Stimulated activated CD4-positive, alpha-beta T cell treated with anti-CD3 and anti-CD28 coated beads, Interleukin-12 subunit alpha, Interleukin-12 subunit beta, amount 100 ng/mL, for 24 hours (primary cell): ENCODE measurements at places on chromosomes 4 and X.

DNA sequence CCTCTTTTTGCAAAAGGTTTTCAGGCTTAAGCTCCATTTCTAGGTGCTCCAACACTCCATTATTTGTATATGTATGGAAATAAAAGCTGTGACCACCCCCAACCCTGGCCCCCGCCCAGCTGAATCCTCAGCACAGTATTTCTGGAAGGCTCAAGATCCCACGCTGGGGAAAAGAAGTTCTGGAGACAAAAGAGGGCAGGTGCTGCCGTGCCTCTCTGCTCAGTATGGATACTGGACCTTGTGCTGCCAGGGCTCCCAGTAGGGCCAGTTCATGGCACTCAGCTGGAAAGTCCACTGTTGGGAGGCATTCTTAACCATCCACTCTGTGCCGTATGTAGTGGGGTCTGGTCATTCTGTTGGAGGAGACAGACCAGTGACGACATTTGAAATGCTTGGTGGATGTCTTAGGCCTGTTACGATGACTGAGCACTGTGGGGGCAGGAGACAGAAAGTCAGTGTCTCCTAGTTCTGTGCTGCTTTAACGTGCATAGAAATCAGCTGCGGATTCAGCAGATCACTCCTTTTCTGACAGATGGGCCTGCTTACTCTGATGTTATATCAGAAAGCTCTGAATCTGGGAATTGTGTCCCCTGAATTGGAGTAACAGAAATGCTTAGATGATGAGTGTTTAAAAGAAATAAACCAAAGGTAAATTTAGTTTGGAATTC is 48.4 kb upstream of the MSANTD1 start:
- DNase-seq: no peak

- DNase-seq: no peak
Measured at GRCh38 chr4:153788413-153789276, at the start of gene SFRP2. Gene SFRP2 (minus strand): TSS chr4:153789083. CDS start chr4:153788835, 248 bp downstream.

DNA sequence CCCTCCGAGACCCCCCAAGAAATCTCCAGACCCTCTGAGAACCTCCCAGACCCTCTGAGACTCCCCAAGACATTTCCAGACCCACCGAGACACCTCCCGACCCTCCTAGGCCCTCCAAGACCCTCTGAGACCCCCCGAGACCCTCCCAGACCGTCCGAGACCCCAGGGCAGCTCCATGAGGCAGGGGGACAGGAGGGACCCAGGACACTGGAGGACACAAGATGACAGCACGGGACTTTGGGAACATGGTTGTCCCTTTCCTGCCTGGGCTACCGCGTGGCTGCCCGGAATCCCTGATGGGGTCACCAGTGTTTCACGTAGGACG is 10.3 kb downstream of the CTBP1 start:
- DNase-seq: no peak

DNA sequence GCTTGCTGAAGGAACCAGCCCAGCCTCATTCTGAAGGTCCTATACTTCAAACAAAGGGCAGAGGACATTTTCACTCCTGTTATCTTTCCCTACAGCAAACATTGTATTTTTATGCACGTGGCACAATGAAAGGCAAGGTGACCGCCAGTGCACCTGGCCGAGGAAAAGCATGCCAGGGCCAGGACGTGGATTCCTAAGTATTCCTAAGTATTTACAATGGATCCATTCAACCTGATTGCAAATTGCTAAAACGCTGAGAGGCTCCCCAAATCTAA is 127.9 kb upstream of the FTHL17 start:
- no peak for DNase-seq
